ENCODE measurements at places on chromosomes 4 and X.

- DNase-seq: no peak
Observed at GRCh38 chr4:67575232-67576058, 16.9 kb downstream of the STAP1 start.

DNA sequence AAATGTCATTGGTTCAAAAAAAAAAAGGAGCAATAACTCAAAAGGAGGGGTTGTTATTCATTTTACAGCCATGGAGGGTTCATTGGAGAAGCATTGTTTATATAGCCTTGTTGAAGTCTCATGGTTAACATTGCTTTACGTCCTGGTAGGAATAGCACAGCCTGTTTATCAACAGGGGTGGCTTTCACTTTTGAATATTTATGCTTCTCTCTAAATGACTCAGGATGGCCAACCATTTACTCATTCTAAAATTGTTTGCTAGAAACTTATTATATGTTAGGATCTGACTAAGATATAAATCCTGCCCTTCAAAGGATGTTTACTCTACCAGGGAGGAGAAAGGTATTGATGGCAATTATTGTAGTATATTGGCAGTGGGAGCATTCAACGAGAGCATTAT lies 534.1 kb upstream of the GALNTL6 start:
- no peak for DNase-seq

GRCh38 chr4:10075158-10075863 lies 41.3 kb downstream of the WDR1 start:
- no peak for DNase-seq

GRCh38 chr4:156774422-156774821 lies 197.2 kb downstream of the PDGFC start:
- DNase-seq: no peak

GRCh38 chr4:13302876-13303275 lies 181.3 kb downstream of the RAB28 start:
- DNase-seq: no peak

GRCh38 chr4:88219099-88219498 lies 60.7 kb upstream of the ABCG2 start:
- no peak for DNase-seq

- no peak for DNase-seq
Observed at GRCh38 chrX:136954930-136955329, 74.4 kb upstream of the RBMX start.

GRCh38 chr4:163606896-163607691 lies 112.6 kb downstream of the TMA16 start:
- no peak for DNase-seq

DNA sequence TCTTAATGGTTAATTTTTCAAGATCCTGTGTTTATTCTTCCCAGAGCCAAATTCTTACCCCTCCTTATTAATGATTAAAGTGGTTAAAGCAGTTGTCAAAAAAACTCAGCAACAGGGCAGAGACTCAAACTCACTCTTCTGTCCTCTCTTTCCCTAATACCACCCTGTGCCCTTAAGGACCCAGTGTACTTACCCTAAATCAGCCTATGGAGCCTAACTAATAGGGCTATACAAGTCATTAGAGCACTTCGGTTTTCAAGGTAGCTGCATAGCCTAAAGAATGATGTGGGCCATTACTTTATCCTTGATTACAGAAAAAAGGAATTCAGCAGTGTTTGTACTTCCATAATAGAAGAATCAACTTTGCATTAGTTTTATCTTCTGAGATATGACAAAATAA lies 216.3 kb downstream of the KCTD8 start:
- no peak for DNase-seq

- no peak for DNase-seq
Observed at GRCh38 chr4:1684506-1685234, 557 bp upstream of the FAM53A start.

GRCh38 chr4:68347845-68348244 lies 2.0 kb downstream of the YTHDC1 start:
- DNase-seq: no peak

- DNase-seq: no peak
Observed at GRCh38 chrX:35351212-35351611, 408.6 kb downstream of the FAM47B start.

DNA sequence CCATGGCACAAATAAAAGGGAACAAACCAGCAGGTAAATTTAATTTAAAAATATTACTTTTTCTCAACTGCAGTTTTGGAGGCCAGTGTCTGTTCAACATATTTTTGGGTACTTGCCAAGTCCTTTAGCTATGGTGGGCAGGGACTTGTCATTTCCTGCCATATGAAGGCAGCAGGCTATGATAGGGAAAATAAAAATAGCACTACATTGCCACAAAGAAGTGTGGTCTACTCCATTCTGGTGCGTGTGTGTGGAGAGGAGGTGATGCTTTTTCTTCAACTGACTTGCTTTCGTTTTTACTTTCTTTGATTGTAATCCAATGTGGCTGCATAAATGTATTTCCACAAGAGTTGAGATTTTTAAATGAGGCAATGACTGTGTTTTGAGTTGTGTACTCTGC lies 17.2 kb downstream of the GPR174 start:
- DNase-seq: peak; percentile 6

- DNase-seq: no peak
Observed at GRCh38 chr4:3911252-3911856, 145.2 kb downstream of the ADRA2C start.

DNA sequence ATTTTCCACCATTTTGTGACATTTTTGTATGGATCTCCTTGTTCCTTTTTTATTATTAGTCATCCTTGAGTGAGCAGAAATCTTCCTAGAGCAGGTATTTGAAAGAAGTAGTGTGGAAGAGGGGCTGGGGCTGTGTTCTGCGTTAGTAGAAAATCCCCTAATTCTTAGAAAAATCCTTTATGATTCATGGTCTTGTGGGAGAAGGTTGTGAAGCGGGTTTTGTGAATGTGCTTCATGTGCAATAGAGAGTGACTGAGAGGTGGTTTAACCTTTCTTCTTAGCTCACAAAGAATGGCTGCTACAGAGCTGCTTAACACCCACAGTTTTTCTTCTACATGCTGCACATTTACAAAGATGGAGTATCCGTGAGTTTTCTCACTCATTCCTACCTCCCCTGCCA lies 220.5 kb downstream of the IDS start:
- no peak for DNase-seq

DNA sequence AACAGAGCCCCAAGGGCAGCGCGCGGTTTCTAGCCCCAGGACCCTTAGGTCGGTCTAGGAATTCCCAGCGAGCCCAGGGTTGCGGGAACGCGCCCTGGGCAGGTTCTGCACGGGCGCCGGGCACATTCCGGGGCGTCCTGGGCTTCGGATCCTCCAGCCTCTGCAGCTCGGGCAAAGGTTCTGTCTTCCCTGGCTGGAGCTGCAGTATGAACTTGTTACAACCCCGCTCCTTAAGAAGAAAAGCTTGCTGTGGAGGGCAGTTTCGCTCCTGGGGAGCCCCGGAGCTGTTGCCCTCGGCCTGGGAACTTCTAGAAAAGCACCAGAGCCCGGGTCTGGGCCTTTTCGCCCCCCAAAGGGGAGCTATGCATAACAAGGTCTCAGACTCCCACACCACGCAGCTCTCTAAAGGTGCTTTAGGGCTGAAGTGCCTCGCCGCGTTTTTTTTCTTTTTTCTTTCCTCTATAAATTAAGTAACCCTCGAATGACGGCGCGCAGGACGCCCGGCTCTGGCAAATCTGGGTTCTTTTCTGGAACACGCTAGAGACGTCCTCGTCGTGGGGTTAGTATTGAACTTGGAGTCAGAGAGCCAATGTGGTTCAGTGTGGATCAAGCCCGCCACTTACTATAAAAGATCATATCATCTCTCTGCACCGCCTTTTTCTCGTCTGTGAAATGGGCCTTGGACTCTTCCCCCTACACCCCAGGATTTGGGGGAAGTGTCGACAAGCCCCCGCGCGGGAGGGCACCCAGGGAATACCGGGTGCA lies 5.7 kb downstream of the MSX1 start:
- DNase-seq: no peak

DNA sequence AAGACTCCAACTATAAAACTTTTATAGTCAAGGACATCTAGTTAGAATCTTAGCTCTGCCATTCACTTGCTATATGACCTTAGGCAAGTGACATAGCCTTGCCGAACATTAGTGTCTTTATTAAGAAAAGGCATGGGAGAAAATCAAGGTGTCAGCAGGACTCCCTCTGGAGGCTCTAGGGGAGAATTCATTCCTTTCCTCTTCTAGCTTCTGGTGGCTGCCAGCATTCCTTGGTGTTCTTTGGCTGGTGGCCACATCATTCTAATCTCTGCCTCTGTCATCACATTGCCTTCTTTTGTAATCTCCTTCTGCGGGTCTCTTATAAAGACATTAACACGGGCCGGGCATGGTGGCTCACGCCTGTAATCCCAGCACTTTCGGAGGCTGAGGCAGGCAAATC lies 99.8 kb downstream of the PPP1R2C start:
- no peak for DNase-seq

DNA sequence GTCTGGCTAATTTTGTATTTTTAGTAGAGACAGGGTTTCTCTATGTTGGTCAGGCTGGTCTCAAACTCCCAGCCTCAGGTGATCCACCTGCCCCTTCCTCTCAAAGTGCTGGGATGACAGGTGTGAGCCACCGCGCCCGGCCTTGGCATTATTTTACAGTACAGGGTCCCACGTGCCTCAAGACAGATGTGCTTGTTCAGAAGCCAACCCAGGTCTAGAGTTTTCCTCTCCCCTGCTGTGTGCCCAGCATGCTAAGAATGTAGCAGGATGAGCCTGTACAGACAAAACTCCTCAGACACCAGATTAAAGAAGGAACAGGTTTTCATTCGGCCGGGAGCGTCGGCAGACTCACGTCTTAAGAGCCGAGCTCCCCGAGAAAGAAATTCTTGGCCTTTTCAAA lies 42.2 kb downstream of the CRLF2 start:
- no peak for DNase-seq
